ENCODE measurements at places on chromosomes 1 and 21.

DNA sequence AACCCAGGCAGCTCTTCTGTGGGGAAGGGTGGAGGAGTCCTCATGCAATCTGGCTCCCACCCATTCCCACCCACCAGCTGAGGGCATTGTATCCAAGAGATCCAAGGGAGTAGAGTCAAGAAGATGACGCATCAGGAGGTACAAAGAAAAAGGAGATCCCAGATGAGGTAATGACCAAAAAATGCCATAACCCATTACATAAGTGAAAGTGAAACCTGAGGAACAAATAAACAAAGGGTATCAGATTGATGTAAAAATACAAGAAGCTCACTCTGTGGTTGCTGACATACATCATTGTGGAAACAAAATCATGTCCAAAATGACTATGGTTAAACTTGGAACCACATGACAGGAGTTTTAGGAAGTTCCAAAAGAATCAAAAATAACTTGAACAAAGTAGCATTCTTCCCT, 42.5 kb downstream of the CCN1 start:
- no peak for DNase-seq

GRCh38 chr1:37919277-37919676, 27.6 kb downstream of the INPP5B start:
- peak; percentile 26 for DNase-seq

GRCh38 chr1:983798-984475, 2.0 kb upstream of the PERM1 start:
- peak; percentile 69 for DNase-seq

DNA sequence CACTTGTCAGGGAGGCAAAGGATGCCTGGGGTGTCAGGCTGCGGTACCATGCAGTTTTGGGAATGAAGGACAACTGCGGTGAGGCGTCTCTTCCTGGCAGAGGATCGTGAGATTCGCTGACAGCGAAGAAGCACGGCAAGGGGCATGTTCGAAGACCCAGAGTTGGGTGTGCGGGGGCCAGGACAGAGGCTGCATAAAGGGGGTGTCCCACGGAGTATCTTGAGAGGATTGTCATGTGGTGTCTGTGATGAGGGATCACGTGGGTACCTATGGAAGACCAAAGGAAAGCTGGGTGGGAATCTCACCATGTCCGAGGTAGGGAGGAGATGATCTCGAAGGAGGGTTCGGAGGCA, 372 bp downstream of the SLC25A44 start:
- DNase-seq: peak; percentile 30

DNA sequence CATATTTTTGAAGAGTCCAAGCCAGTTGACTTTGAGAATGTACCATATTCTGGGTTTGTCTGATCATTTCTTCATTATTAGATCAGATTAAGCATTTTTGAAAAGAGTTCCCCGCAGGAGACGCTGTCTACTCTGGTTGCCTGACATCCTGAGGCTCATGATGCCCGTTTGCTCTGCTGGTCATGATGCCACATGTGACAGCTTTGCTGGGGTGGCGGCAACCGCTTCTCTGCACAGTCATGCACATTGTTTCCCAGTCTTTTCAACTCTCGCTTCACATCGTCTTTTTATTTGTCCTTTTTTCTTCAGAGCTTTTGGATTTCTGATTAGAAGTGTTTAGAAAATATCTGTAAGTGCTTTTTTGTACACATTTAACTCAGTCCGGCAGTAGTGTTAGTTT, 90.7 kb downstream of the ST6GALNAC5 start:
- no peak for DNase-seq

DNA sequence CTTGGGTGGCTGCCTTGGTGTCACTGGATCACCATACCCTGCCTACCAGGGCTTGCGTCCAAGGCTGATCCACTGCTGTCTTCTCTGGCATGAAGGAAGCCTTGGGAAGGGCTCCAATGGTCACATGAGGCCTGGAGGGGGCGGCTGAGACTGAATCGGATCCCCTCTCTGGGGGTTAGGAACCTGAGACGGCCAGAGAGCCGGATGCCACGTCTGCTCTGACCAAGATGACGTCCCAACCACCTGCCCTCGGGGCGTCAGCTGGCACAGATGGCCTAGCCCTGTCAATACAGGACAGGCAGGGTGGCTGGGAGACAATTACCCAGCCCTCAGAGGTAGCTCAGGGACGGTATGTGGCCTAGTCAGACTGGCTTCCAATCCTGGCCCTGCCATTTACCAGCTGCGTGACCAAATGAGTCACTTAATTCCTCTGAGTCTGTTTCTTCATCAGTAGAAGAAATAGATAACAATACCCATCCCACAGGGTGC, 5.4 kb downstream of the TRIM62 start:
- no peak for DNase-seq

GRCh38 chr1:108646648-108647269, 14.1 kb downstream of the HENMT1 start:
- DNase-seq: peak; percentile 76

DNA sequence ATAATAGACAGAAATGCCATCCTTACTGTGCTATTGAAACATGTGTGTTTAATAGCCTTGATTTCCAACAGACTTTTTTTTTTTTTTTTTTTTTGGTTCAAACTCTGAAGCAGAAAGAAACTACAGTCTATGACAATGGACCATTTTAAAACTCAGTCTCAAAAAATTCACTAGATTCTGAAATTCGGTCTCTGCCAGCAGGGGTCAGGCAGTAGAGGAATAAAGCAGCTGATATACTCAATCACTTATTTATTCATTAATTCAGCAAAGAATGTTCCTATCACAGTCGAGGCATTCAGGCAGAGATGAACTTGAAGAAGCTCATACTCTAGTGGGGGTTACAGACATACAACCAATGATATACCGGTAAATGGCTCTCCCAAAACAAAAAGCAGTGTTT, 260.9 kb upstream of the DMRTA2 start:
- DNase-seq: no peak

DNA sequence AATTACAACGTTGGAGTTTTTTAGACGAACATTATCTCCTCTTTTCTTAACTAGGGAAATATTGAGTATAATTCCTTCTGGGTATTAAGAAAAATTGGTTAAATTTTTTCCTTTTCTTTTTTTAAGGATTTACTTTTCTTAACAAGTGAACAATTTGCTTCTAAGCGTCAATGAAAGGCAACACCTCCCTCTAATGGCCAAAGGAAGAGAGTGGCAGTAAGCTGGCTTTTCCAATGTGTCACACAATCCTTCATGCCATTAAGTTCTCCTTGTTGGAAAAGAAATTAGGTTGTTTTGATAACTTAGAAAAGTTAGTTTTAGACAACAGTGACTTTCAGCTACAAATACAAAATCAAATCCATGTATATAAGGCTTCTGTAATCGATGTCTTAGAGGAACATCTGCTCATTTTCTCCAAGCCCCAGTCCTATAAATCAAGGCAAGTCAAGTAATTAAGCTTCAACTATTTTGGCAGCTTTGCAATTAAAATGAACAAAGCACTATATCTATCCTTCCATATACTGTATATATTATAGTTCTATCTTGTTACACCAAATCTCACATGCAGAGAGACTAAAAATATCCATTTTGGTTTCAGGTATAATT, 62.8 kb downstream of the EDEM3 start:
- DNase-seq: peak; percentile 65

DNA sequence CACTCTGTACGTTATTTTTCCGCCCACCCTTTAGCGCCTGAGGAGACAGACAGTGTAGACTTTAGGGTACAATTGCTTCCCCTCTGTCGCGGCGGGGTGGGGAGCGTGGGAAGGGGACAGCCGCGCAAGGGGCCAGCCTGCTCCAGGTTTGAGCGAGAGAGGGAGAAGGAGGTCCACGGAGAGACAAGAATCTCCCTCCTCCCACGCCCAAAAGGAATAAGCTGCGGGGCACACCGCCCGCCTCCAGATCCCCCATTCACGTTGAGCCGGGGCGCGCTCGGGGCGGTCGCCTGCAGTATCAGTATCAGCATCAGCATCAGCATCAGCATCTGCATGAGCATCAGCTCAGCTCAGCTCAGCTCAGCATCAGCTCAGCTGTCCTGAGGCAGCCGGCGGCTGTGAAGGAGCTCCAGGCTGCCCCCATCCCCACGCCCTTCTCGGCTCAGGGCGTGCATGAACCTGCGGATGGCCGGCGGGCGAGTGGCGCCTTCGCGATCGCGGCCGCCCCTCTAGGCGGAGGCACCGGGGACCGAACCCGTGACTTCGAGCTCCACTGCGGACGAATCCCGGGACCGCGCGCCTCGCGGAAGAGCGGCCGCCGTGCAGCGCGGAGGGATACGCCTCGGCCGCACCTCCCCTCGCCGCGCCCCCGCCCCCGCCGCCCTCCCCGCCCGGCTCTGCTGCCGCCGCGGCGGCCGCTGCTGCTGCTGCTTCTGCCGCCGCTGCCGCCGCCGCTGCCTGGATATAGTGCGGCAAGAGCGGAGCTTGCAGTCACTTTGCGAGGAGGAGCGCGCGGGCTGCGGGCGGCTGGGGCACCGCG, at the start of gene NCAM2:
NCAM2 (plus strand) TSS at position 774 of the 820 bp plus-strand sequence.
- peak; percentile 89 for DNase-seq

DNA sequence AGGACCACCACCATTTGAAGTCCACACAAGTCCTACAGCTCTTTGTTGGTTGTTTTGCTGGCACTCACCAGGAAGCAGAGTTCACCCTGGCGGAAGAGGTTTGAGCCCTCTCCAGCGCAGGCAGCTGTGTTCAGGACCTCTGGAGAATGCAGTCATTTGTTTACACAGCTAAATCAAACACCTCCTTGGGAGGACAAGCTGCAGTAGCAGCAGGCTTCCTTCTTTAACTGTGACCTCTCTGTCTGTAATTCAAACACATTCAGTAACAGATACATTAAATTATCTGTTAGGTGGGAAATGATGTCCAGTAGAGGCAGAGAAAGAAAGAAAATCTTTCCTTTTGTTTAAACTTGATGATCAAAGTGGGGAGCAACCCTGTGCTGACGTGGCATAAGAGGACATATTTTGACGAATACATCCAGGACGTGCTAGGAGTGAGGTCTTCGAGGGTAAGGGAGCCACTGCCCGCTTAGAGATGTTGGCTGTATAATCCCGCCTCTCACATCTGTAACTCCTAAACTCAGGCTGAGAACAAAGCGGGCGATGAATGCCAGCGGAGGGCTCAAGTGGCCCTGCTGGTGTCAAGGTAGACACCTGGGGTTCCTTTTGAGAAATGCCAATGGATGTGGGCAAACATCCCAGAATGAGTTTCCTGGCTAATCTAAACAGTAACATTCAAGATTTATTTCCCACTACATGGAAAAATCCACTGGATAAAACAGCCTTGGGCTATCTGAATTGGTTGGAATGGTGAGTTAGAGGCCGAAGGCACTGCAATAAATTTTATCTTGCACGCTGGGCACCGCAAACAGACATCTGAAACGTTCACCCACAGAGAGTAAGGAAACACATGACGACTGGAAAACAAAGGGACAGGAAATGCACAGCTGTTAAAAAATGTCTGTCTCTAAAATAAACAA, 51.7 kb downstream of the ABCA4 start:
- peak; percentile 63 for DNase-seq

- DNase-seq: no peak
Measured at GRCh38 chr1:33784876-33785275, 79.0 kb upstream of the HMGB4 start.

- DNase-seq: no peak
Measured at GRCh38 chr1:15883326-15883725, 35.8 kb downstream of the SPEN start.

GRCh38 chr1:212782422-212783154, 9.0 kb downstream of the NSL1 start:
- peak; percentile 20 for DNase-seq

DNA sequence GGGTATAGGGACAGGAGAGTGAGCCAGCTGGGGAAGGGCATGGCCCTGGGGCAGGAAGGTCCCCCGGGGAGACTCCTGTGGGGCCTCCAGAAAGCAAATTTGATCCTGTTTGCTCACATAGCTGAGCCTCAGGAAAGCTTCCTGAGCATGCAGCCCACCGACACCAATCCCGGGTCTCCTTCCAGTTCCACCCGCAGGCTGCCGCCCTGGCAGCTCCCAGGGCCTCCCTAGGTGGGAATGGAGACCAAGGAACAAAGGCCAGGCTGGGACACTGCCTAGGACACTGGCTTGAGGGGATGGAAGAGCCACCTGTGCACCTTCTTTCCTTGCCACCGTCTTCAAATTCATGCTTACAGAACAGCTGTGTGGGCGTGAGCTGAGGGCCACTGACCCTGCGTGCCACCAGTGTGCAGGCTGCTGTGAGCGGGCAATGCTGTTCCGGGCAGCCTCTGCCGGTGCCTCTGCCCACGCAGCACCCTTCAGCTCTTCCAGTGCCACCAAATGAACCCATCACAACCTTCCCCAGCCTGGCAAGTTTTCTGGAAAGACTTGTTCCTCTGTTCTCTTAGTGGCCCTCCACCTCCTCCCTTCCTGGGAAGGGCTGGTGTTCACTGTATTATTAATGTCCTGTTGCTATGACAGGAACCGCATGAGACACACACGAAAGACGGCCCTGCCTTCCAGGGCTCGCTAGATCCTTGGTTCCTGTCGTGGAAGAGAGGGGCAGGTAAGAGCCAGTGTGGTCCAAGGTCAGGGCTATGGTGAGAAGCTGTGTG, 53.6 kb downstream of the ACBD3 start:
- DNase-seq: no peak

- DNase-seq: no peak
Measured at GRCh38 chr1:105909811-105910210, 1146.7 kb upstream of the PRMT6 start.

GRCh38 chr1:63305043-63305442, 17.3 kb upstream of the FOXD3 start:
- DNase-seq: no peak

GRCh38 chr1:233607252-233608119, 6.4 kb upstream of the KCNK1 start:
- DNase-seq: no peak

- no peak for DNase-seq
Measured at GRCh38 chr1:1626207-1627141, 5.5 kb upstream of the MMP23B start.

GRCh38 chr1:8652467-8653046, 164.9 kb downstream of the RERE start:
- no peak for DNase-seq

DNA sequence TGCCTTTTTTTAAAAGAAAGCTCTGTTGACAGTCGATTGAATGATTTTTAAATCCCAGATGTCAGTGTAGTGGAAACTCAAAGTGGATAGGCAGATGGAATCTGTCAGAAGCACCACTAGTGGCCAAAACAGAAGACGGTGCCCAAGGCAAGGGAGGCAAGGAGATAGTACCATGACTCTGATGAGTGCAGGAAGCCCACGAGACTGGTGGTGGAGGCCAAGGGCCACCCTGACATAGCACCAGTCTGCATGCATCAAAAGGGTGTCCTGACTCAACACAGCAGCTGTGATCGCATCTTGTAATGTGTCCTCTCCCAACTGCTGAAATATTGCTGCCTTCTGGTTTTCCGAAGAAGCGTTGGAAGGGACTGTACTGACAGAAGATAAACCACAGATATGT, 124.1 kb upstream of the PAPPA2 start:
- DNase-seq: no peak

- DNase-seq: peak; percentile 99
Measured at GRCh38 chr1:155135415-155136028, at the start of gene SLC50A1. TSS of gene SLC50A1 (plus strand) at chr1:155135852. CDS start at chr1:155135912, 60 bp downstream.

DNA sequence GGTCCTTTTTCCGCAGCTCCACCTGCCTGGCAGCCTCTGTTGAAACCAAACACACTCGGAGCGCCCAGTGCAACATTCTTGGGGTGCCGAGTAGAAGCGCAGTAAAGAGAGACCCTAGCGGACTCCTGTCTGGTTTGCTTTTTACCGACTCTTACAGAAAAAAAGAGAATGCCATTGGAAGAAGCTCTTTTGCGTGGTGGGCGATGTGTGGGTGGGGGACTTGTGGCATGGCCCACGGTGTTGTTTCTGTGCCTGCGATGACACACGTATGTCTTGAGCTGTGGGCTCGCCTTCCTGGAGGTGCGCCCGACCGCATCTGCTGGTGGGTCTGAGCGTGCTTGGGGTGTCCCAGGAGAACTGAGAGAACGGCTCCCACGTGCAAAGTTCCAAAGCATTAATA, 7.3 kb upstream of the BARHL2 start:
- no peak for DNase-seq

- no peak for DNase-seq
Measured at GRCh38 chr1:200022239-200022804, 5.2 kb upstream of the NR5A2 start.
